ENCODE measurements at places on chromosomes 6 and 20. TPM values are rescaled to one million over a fixed set of nuclear protein-coding genes. Genes with fewer than 3 reads are reported as not detected.

FRS3 gene
- polyA plus RNA-seq = 1.7 TPM

FNDC11 gene
- polyA plus RNA-seq = 0.15 TPM

FAM209A gene
- polyA plus RNA-seq = not detected

COL21A1 gene
- not detected for polyA plus RNA-seq

ZNF391 gene
- 2.4 TPM for polyA plus RNA-seq

LGSN gene
- not detected for polyA plus RNA-seq

FHL5 gene
- not detected for polyA plus RNA-seq

IPCEF1 gene
- not detected for polyA plus RNA-seq

CEP250 gene
- polyA plus RNA-seq = 21.7 TPM

NMBR gene
- polyA plus RNA-seq = not detected

RIPOR2 gene
- polyA plus RNA-seq = 3.3 TPM

OR12D3 gene
- not detected for polyA plus RNA-seq

MCHR2 gene
- not detected for polyA plus RNA-seq

CPNE5 gene
- polyA plus RNA-seq = 0.14 TPM

PDYN gene
- polyA plus RNA-seq = not detected

Data from GM23248 (cell line).